ENCODE measurements at places on chromosomes 3 and 15.

DNA sequence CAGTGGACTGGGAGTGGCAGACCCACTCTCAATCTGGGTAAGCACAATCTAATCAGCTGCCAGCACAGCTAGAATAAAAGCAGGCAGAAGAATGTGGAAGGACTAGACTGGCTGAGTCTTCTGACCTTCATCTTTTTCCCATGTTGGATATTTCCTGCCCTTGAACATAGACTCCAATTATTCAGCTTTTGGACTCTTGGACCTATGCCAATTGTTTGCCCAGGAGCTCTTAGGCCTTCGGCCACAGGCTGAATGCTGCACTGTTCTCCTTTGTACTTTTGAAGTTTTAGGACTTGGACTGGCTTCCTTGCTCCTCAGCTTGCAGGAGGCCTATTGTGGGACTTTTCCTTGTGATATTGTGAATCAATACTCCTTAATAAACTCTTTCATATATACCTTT lies 477.7 kb upstream of the ZNF385D start:
- no peak for DNase-seq

GRCh38 chr15:45148076-45149059 lies 18.6 kb downstream of the DUOX1 start:
- no peak for DNase-seq

DNA sequence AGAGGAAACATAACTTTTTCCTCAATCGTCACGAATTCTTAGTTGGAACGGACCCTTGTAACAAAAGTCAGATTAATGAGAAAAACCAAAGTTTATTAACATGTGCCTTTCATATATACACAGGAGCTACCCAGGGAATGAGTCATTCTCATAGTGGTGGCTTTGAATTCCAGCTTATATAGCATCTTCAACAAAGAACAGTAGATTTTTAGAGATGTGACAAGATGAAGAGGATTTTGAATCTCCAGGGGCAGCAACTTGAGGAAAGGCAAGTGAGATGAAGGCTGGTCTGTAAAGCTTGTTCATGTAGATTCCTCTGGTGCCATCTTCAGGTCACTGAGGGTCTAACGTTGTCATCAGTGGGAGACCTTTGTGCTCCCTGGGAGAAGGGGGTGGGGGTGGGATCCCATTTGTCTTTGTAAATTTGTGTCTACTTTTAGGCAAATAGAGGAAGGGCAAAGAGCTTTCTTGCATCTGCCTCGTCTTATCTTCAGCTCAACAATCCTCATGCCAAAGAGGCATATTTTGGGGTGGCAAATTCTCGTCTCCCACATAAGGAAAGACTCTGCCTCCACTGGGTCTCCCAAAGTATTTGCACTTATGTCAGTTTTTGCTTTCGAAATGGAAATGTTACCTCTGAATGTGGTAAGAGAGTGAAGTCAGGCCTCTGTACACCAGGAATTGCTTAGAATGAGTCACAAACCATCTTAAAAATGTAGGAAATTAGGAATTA lies 29.5 kb downstream of the CLEC3B start:
- DNase-seq = no peak

DNA sequence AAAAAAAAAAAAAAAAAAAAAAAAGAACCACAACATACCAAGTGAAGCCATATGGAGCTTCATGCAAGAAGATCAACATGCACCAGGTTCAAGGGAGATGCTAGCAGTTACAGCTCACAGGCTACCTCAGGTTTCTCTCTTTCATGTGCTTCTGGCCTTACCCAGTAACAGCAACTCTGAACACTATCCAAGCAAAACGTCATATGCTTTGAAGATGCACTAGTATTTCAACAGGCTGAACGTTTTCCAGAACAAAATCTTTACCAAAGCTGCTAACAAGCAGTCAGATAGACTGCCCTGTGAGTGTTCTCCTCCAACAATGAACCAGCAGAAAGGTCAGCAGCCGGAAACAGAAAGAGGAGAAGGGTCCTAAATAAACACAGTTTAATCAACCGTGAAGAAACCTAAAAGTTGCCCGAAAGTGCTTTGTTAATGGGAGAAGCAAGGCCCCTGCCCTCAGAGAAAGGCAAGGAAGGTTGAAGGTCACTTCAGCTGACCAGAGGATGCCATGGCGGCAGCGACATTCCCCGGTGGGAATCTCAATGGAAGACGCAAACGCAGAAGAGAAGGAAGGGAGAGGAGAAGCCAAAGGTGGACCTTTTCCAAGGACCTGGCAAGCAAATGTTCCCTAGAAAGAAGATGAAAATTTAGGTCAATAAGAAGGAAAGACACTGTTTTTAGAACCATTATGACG lies 80.1 kb downstream of the CCNL1 start:
- no peak for DNase-seq

- DNase-seq = no peak
These were observed 74.0 kb downstream of the POLR2M start for GRCh38 chr15:57780471-57780870.

DNA sequence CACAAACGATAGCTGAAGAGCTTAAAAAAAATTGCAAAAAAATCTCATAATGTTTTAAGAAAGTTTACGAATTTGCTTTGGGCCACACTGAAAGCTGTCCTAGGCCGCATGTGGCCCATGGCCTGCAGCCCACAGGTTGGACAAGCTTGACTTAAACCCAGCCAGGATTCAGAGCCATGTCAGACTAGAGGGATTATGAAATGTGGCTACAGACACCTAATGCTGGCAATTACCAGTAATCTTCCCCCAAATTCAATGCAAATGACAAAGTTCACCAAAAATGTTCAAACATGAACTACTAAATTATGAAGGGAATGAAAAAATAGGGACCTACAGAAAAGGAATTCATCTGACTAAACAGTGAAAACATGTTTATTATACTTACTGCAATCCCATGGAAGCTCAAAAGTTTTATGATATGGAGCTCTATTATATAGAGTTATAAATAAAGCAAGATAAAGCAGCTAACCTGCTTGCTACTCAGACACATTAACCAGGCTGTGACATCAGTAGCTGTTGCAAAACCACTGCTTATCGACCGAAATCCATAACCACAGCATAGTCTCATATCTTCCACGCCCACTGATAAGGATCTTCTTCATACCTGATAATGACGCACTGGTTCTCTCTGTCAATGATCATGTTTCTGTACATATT lies 49.2 kb downstream of the LDHAL6B start:
- DNase-seq = no peak

DNA sequence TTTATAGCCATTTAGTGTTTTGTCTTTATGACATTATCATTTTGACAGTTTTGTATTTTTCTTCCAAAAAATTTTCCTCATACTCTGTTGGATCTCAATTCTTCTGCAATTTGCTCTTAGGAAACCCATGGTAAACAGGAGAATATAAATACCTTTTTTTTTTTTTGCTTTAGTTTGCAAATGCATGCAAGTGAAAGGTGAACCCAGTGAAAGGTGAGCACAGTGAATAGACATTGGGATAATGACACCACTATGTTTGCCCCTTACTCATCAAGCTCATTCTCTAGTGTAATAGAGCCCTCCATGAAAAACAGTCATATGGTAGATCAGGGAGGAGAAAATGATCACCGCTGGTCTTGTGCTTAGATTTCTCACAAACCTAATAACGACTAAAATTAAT lies 59.0 kb upstream of the TRPC1 start:
- no peak for DNase-seq

DNA sequence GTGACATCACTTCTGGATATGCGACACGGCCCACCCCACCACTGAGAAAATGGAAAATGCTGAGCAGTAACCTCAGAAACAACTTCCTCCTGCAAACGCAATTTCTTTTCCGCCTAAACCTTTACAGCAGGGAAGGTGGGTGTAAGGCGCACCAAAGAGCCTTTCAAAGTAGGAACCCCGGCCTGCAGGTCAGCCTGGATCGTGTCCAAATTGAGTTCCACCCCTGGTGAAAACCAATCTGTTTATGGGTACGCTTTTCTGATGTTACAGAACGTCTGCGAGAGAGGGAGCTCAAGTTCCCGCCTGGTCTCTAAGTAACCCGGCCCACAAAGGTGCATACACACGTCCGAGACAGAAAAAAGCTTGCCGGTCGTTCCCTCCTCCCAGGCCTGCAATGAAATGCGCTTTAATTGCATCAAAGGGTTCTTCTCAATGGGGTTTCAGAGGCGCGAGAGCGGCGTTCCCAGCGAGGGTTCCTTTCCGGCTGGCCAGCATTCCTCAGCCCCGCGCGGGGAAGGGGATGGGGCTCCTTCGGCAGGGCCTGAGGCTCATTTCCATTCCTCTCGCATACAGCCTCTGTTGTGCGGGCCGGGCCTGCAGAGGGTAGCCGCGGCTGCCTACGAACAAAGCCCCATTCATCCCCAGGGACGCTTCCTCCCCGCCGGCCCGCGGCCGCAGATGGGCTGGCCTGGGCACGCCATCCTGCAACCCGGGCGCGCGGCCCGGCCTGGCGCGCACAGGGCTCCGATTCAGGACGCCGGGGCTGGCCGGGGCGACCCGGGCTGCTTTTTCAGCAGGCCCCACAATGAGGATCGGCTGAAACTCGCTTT lies 138.1 kb downstream of the TMCO5A start:
- no peak for DNase-seq

DNA sequence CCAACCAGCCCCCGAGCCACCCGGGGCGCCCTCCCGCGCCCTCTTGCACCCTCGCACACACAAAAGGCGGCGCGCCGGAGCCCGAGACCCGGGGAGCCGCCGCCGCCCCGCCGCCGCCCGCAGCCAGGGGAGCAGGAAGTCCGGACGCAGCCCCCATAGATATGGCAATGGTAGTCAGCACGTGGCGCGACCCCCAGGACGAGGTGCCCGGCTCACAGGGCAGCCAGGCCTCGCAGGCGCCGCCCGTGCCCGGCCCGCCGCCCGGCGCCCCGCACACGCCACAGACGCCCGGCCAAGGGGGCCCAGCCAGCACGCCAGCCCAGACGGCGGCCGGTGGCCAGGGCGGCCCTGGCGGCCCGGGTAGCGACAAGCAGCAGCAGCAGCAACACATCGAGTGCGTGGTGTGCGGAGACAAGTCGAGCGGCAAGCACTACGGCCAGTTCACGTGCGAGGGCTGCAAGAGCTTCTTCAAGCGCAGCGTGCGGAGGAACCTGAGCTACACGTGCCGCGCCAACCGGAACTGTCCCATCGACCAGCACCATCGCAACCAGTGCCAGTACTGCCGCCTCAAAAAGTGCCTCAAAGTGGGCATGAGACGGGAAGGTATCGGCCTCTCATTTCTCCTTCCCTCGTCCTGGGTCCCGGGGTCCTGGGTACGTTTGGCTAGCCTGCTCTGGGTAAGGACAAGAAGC lies 1.6 kb downstream of the NR2F2 start:
- no peak for DNase-seq

DNA sequence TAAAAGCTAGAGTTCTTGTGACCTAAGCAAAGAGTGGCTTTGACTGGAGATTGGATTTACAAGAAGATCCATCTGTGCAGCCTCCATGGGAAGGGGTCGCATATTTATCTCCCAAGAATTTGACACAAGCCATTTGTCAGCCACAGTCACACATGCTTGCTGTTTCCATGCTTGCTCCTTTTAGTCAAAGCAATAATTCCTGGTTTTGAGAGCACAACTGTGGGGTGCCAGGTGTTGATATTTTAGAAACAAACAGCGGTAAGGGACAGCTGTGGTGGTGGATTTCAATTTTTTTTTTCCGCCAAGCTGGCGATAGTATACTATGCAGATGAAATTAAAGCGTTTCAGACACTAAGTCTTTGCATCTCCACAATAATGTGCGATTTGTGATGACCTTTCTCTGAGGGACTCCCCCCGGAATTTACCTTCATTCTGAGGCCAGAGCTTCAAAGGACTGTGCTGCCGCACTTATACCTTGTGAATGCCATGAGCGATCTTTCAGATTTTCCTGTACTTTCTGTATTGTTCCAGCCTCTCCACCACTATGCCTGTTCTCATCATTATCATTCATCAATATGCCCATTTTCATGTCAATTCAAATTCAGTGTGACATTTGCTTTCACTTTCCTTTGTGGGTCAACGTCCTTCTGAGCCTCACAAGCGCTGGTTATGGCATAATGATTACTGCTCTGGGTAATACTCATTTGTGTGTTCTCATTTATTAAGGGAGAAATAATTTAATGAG lies 108.2 kb upstream of the KBTBD8 start:
- no peak for DNase-seq

DNA sequence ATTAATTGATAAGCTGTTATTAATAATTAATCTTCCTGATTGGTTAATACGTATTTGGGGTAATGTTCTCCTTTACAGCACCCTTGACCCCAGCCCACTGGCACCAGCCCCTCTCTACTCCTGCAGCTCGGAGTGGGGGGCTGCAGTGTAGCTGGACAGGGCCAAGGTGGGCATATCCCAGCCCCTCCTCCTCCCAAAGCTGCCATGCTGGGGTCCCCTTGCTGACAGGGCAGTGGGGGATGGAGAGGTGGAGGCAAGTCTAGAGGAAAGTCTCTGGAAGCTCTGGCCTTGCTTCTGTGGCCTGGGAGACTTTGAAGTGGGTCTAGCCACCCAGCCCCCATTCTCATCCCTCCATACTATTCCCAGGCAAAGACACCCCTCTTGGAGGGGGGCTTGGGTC lies 35.8 kb downstream of the HCN4 start:
- no peak for DNase-seq

DNA sequence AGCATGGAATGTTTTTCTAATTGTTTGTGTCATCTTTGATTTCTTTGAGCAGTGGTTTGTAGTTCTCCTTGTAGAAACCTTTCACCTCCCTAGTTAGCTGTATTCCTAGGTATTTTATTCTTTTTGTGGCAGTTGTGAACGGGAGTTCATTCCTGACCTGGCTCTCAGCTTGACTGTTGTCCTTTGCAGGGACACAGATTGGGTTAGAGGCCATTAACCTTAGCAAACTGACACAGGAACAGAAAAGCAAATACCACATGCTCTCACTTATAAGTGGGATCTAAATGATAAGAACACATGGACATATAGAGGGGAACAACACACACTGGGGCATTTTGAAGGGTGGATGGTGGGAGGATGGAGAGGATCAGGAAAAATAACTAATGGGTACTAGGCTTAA lies 52.2 kb upstream of the RORA start:
- no peak for DNase-seq

DNA sequence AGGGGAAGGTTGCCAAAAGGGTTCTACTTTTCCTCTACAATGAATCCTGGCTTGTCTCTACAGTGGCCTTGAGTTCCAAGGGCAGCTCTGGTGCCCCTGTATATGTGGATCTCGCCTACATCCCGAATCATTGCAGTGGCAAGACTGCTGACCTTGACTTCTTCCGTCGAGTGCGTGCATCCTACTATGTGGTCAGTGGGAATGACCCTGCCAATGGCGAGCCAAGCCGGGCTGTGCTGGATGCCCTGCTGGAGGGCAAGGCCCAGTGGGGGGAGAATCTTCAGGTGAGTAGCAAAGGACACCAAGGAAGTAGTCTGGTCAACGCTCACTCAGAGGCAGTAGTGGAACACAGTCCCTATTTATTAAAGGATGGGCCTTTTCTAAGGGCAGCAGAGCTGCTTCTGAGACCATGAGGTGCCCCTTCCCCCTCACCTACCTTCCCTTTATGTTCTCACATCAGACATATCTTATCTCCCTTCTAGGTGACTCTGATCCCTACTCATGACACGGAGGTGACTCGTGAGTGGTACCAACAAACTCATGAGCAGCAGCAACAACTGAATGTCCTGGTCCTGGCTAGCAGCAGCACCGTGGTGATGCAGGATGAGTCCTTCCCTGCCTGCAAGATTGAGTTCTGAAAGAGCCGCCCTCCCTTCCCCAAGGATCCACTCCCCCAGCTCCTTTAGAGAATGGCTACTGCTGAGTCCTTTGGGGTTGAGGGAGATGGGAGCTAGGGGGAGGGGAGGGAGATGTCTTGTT lies 12.4 kb downstream of the MAP1A start:
- no peak for DNase-seq

Data from activated CD8-positive, alpha-beta memory T cell treated with anti-CD3 and anti-CD28 coated beads for 4 hours (primary cell).